HepG2 (cell line): ENCODE measurements at places on chromosomes 7 and 10.

- DNase-seq: no peak
Observed at GRCh38 chr7:71444130-71444529, 312.2 kb downstream of the GALNT17 start.

DNA sequence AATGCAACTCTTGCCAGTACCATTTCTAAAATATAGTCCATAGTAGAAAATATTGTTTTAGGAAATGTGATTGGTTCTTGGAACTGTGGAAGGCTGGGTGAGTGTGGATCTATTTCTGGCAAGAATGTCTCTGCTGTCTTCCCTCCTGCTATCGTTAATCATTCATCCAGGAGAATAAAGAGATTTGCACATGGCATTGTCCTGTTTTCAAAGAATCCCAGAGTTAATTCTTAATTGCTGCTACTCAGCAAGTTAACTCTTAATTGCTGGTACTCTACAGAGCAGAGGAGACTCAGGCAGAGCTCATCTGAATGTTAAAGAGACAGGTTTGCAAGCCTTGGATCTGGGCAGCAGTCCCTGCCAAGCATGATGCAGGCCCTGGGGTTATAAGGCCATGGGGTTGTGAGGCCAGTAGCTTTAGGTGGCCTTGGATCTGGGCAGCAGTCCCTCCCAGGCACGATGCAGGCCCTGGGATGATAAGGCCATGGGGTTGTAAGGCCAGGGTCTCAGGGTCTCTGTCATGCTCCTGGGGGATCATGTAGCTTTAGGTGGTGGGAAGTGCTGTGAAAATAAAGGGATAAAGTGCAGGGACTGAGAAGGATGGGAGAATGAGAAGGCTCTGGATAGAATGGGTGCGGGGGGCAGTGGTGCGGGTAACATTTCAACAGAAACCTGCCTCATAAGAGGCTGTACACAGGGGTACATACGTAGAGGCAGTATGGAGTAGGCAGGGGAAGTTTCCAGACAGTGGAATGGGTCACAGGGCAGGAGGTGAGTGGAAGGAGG lies 162.3 kb downstream of the SVIL start:
- no peak for DNase-seq

DNA sequence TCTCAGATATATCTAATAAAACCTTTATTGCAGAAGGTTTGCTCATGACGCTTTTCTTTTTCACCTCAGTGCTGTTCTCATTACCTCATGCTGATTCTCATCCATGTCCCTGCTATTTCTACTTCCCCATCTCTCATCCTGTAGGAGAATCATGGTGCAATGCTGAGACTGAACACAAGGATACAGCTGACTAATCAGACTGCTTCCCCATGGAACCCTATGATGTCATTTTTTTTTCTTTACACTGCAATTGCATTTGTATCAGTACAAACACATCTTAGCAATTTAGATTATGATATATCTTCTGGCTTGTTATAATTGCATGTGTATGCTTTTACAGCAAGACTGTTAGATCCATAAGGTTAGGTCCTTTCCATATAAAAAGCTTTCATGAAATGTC lies 93.7 kb downstream of the SEMA3A start:
- no peak for DNase-seq

DNA sequence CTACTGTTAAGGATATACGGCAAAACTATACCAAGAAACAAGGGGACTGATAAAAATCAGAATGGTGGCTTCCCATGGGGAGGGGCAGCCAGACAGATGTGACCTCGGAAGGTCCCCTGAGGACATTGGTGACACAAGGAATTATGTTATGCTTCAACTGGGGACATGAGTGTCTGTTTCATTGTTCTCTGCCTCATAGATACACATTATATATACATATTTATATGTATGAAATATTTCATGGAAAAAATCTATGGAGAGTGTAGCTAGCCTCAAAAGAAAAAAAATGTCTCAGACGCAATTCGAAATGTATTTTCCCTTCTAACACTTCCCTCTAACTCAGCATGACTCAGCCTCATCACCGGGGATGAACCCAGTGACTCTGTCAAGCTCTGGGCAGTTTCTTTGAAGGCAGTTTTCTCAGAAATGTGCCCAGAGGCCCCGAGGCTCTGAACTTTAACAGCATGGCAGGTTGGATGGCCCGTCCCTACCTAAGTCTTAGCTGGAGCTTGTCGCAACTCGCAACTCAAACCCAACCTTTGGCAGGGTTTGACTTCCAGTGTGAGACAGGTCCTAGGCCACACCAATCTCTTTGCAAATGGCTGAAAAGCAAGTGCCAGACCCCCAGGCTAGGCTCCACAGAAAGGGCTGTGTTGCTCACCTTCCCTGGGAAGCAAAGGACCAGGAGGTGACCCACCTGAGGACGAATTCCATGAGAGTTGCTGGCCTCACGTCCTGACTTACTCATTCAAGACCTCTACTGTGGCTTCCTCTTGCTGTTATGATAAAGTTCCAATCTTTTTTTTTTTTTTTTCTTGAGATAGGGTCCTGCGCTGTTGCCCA lies 86.9 kb downstream of the CARD11 start:
- no peak for DNase-seq

DNA sequence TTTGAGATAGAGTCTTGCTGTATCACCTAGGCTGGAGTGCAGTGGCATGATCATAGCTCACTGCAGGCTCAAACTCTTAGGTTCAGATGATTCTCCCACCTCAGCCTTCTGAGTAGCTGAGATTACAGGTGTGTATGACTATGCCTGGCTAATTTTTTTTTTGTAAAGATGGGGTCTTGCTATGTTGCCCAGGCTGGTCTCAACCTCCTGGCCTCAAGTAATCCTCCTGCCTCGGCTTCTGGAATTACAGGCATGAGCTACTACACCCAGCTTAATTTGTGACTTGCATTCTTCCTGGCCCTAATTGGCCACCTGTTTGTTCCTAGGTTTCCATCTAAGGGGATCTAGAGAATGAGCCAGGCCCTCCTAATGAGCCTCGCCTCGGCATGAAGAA lies 9.3 kb downstream of the ARHGAP22 start:
- no peak for DNase-seq

- DNase-seq: no peak
Observed at GRCh38 chr7:111363099-111363498, 199.2 kb downstream of the IMMP2L start.

DNA sequence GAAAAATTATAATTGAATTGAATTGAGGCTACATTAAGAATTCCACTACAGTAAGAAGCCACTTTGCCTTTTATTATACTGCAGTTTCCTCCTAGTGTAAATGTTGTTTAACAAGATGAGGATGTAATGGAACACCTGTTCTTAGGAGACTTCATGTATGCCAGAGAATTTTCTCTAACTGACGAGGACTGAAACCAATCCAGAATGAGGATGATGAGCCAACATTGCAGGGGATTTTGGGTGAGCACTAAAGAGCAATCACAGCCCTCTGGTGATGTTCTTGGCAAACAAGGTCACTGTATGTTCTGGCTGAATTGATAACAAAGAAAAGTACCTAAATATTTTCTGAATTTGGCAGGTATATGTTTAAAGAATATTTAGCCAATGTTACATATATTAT lies 60.9 kb downstream of the RELN start:
- no peak for DNase-seq

GRCh38 chr7:52944921-52945320 lies 90.5 kb upstream of the POM121L12 start:
- DNase-seq: no peak

GRCh38 chr10:78813998-78814399 lies 254.8 kb upstream of the ZMIZ1 start:
- no peak for DNase-seq

GRCh38 chr10:2897619-2898508 lies 169.5 kb upstream of the PFKP start:
- DNase-seq: no peak

DNA sequence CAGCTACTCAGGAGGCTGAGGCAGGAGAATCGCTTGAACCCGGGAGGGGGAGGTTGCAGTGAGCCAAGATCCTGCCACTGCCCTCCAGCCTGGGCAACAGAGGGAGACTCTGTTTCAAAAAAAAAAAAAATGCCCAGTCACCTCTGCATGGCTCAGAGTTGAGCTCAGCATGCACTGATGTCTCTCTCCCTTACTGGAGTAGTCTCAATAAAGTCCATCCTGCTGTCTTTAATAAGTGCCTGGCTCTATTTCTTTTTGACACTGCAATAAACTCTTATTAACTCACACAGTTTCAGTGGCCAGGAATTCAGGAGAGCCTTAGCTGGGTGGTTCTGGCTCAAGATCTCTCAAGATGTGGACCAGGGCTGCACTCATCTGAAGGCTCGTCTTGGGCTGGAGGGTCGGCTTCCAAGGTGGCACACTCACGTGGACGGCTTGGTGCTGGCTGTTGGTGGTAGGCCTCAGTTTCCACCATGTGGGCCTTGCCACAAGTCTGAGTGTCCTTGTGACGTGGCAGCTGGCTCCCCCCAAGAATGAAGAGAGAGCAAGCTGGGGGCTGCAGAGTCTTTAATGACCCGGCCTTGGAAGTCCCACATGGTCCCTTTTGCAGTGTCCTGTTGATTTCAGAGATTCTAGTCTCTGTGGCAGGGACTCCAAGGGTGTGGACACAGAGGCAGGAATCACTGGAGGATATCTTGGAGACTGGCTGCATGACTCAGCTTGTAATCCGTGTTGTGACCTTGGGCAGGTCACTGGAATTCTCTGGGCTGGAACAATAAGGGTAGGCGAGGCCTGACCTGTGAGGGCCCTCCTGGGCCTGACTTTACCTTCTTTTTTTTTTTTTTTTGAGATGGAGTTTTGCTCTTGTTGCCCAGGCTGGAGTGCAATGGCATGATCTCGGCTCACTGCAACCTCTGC lies 85.9 kb upstream of the KMT2C start:
- DNase-seq: peak; percentile 21

- no peak for DNase-seq
Observed at GRCh38 chr7:51054231-51054630, 262.4 kb downstream of the COBL start.

- no peak for DNase-seq
Observed at GRCh38 chr7:134707663-134708378, 61.2 kb downstream of the BPGM start.

- DNase-seq: no peak
Observed at GRCh38 chr10:33335801-33336581, 1.5 kb upstream of the NRP1 start.

- DNase-seq: no peak
Observed at GRCh38 chr7:22879709-22880306, 57.2 kb upstream of the TOMM7 start.
